ENCODE measurements at places on chromosomes 6 and 20. TPM values are rescaled to one million over a fixed set of nuclear protein-coding genes. Genes with fewer than 3 reads are reported as not detected.

The IL17F gene
- polyA plus RNA-seq, result 0.20 TPM

- no peak for DNase-seq
- no peaks in the 10 kb centered on the region for H3K36me3 ChIP-seq
- H3K27me3 ChIP-seq, result no peaks in the 10 kb centered on the region
- H3K27ac ChIP-seq, result no peak overlapping the region
- peaks cover 24% of the 10 kb centered on the region for H3K4me1 ChIP-seq
- H3K4me3 ChIP-seq, result no peak overlapping the region
Measured at GRCh38 chr20:63567136-63567385, 7.0 kb downstream of the HELZ2 start.

DNA sequence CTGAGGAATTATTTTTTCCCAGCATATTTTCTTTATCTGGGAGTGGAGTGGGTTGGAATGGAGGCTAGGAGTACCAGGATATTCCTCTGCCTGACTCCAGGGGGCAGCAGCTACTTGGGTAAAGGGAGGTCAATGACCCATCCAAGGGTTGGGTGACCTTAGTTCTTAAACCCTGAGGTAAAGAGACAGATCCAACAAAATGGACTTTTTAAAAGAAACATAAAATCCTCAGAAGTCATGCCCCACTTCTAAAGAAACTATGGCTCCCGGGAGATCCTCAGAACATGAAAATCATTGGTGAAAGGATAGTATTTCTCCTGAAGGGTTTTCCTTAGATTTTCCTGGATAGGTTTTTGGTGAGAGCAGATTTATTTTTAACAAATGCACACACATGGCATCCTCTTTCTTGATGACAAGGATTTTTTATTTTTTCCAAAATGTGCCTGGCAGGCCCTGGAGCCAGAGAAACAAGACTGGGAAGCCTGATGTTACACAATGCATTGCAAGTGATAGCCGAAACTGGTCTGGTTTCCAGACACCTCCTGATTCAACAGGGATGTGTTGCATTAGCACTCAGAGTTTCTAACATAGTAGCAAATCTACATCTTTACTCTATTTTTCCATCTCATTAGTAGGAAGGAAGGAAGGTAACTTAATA, 240.9 kb upstream of the BTBD3 start:
- H3K27me3 ChIP-seq, result no peaks in the 10 kb centered on the region
- H3K36me3 ChIP-seq, result no peaks in the 10 kb centered on the region
- no peaks in the 10 kb centered on the region for H3K4me1 ChIP-seq

DNA sequence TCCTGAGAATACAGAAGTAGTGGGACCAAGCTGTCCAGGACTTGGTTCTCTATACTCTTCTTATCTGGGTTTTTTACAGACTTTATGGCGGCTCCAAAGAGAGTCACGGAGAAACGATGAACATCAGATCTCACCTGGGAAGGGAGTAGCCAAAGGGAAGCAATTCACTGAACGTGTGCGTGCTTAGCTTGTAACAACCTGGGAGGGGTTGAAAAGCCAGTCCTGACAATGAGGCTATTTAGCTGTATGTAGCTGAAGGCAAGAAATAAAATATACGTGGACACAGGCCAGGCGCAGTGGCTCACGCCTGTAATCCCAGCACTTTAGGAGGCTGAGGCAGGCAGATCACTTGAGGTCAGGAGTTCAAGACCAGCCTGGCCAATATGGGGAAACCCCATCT, 18.2 kb upstream of the RBL1 start:
- H3K36me3 ChIP-seq, result no peaks in the 10 kb centered on the region
- DNase-seq, result no peak
- H3K4me1 ChIP-seq, result no peaks in the 10 kb centered on the region
- no peak overlapping the region for H3K4me3 ChIP-seq
- no peaks in the 10 kb centered on the region for H3K27me3 ChIP-seq
- no peak overlapping the region for H3K27ac ChIP-seq

GRCh38 chr6:28089054-28089453, 8.7 kb downstream of the ZNF165 start:
- DNase-seq, result no peak
- H3K4me3 ChIP-seq, result no peak overlapping the region
- H3K36me3 ChIP-seq, result no peaks in the 10 kb centered on the region
- H3K27me3 ChIP-seq, result no peaks in the 10 kb centered on the region
- H3K27ac ChIP-seq, result no peak overlapping the region

GRCh38 chr6:40744835-40745234, 157.7 kb upstream of the LRFN2 start:
- H3K4me1 ChIP-seq, result no peaks in the 10 kb centered on the region
- H3K4me3 ChIP-seq, result no peak overlapping the region
- no peaks in the 10 kb centered on the region for H3K36me3 ChIP-seq
- H3K27me3 ChIP-seq, result no peaks in the 10 kb centered on the region
- no peak for DNase-seq

GRCh38 chr6:128605961-128606360, 85.6 kb upstream of the PTPRK start:
- H3K4me1 ChIP-seq, result no peaks in the 10 kb centered on the region
- no peak overlapping the region for H3K27ac ChIP-seq
- no peak overlapping the region for H3K4me3 ChIP-seq
- H3K36me3 ChIP-seq, result no peaks in the 10 kb centered on the region

The REM1 gene
- not detected for polyA plus RNA-seq

The PLG gene
- 3.8 TPM for polyA plus RNA-seq

The KCNK15 gene
- not detected for polyA plus RNA-seq

- H3K27me3 ChIP-seq, result no peaks in the 10 kb centered on the region
- H3K27ac ChIP-seq, result no peak overlapping the region
- no peak for DNase-seq
Measured at GRCh38 chr6:157879873-157880254, 56.8 kb downstream of the SNX9 start.

DNA sequence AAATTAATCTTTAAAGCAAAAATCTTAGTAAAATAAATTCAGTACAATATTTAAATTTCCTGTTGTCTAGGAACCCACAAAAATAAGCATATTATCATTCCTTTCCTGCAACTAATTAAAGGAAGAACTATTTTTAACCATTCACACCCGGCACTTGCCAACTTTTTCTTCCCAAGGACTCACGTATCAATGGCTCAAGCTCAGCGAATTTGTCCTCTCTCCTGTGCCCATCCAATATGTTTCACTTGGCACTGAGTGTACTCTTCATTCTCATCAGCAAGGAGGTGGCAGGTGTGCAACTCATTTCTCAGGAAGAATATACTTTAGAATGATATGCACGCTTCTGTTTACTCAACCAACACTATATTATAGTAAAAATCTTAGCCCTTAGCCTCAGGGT, 419.4 kb downstream of the C6orf118 start:
- H3K4me1 ChIP-seq, result no peaks in the 10 kb centered on the region
- H3K36me3 ChIP-seq, result no peaks in the 10 kb centered on the region
- no peak for DNase-seq
- H3K4me3 ChIP-seq, result no peak overlapping the region
- no peak overlapping the region for H3K27ac ChIP-seq
- no peaks in the 10 kb centered on the region for H3K27me3 ChIP-seq

- H3K27ac ChIP-seq, result no peak overlapping the region
- no peaks in the 10 kb centered on the region for H3K36me3 ChIP-seq
- no peak overlapping the region for H3K4me3 ChIP-seq
- H3K4me1 ChIP-seq, result no peaks in the 10 kb centered on the region
- no peaks in the 10 kb centered on the region for H3K27me3 ChIP-seq
Measured at GRCh38 chr6:108421366-108421765, 126.5 kb downstream of the AFG1L start.

The TGM3 gene
- polyA plus RNA-seq, result not detected

- no peak overlapping the region for H3K27ac ChIP-seq
- DNase-seq, result no peak
- no peaks in the 10 kb centered on the region for H3K4me1 ChIP-seq
- H3K36me3 ChIP-seq, result no peaks in the 10 kb centered on the region
Measured at GRCh38 chr6:86251106-86251505, 608.4 kb upstream of the SYNCRIP start.

- H3K4me1 ChIP-seq, result peaks cover 8% of the 10 kb centered on the region
- DNase-seq, result no peak
- H3K36me3 ChIP-seq, result no peaks in the 10 kb centered on the region
Measured at GRCh38 chr20:36116807-36117441, 37.6 kb upstream of the EPB41L1 start.

The FYN gene
- polyA plus RNA-seq, result 46.9 TPM

GRCh38 chr20:47764154-47764733, 21.0 kb downstream of the SULF2 start:
- H3K4me3 ChIP-seq, result no peak overlapping the region
- peaks cover 5% of the 10 kb centered on the region for H3K4me1 ChIP-seq
- no peak overlapping the region for H3K27ac ChIP-seq
- no peaks in the 10 kb centered on the region for H3K36me3 ChIP-seq
- H3K27me3 ChIP-seq, result peaks cover 2% of the 10 kb centered on the region

DNA sequence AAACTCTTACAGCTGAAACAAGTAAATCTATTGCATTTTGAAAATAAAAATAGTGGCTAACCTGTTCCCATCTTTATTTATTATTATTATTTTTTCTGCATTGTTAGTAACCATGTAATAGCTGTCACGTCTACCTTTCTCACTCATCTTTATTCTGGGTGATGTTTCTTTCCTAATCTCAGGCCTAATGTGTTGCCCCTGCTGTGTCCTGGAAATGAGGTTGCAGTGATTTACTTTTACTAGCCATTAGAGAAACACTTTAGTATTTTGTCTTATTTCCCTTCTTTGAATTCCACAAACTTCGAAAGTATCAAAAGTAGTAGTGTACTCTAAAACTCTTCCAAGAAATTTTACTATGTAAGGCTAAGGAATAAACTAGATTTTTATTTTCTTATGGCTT, 546.9 kb downstream of the GRIK2 start:
- H3K36me3 ChIP-seq, result no peaks in the 10 kb centered on the region
- no peak for DNase-seq
- H3K27me3 ChIP-seq, result no peaks in the 10 kb centered on the region
- no peak overlapping the region for H3K27ac ChIP-seq

DNA sequence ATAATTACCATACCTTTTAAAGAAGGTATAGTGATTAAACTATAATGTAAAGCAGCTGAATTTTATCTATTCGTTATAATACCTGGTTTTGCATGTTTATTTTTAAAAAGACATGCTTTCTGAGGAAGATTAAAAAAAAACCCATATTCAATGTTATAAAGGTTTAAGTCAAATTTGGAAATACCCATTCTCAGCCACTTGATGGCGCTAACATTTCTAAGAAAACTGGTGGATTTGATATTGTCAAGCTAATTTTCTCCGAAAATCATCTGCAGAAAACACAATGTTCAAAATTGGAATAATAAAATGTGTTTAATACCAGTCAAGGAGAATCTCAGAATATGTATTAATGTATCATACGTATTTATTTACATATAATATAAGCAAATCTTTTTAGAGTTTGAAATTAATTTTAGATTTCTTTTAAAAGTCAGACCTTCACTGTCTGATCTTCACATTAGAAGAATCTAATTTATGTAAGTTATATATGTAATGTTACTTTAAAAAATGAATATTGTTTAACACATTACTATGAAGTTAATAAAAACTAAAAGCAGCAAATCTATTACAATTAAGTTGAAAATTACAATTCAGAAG, 35.0 kb downstream of the SHPRH start:
- H3K4me1 ChIP-seq, result no peaks in the 10 kb centered on the region
- H3K4me3 ChIP-seq, result no peak overlapping the region
- no peak for DNase-seq
- no peak overlapping the region for H3K27ac ChIP-seq
- H3K27me3 ChIP-seq, result no peaks in the 10 kb centered on the region

The L3MBTL1 gene
- 2.7 TPM for polyA plus RNA-seq

- H3K4me3 ChIP-seq, result no peak overlapping the region
- DNase-seq, result peak; percentile 0
- no peaks in the 10 kb centered on the region for H3K4me1 ChIP-seq
- no peak overlapping the region for H3K27ac ChIP-seq
- H3K36me3 ChIP-seq, result no peaks in the 10 kb centered on the region
Measured at GRCh38 chr6:78713564-78713963, 153.8 kb upstream of the IRAK1BP1 start.

- H3K27ac ChIP-seq, result no peak overlapping the region
- H3K4me3 ChIP-seq, result no peak overlapping the region
- DNase-seq, result peak; percentile 15
- H3K36me3 ChIP-seq, result no peaks in the 10 kb centered on the region
- no peaks in the 10 kb centered on the region for H3K27me3 ChIP-seq
Measured at GRCh38 chr6:154981079-154981870, 13.8 kb upstream of the TIAM2 start.

- no peaks in the 10 kb centered on the region for H3K4me1 ChIP-seq
- no peak overlapping the region for H3K27ac ChIP-seq
- no peak for DNase-seq
- no peaks in the 10 kb centered on the region for H3K36me3 ChIP-seq
Measured at GRCh38 chr6:4687989-4688947, 87.9 kb upstream of the CDYL start.

- no peak overlapping the region for H3K4me3 ChIP-seq
- peaks cover 1% of the 10 kb centered on the region for H3K27me3 ChIP-seq
- no peak for DNase-seq
- H3K36me3 ChIP-seq, result no peaks in the 10 kb centered on the region
- H3K27ac ChIP-seq, result no peak overlapping the region
Measured at GRCh38 chr6:130766239-130767144, 60.7 kb upstream of the SMLR1 start.

DNA sequence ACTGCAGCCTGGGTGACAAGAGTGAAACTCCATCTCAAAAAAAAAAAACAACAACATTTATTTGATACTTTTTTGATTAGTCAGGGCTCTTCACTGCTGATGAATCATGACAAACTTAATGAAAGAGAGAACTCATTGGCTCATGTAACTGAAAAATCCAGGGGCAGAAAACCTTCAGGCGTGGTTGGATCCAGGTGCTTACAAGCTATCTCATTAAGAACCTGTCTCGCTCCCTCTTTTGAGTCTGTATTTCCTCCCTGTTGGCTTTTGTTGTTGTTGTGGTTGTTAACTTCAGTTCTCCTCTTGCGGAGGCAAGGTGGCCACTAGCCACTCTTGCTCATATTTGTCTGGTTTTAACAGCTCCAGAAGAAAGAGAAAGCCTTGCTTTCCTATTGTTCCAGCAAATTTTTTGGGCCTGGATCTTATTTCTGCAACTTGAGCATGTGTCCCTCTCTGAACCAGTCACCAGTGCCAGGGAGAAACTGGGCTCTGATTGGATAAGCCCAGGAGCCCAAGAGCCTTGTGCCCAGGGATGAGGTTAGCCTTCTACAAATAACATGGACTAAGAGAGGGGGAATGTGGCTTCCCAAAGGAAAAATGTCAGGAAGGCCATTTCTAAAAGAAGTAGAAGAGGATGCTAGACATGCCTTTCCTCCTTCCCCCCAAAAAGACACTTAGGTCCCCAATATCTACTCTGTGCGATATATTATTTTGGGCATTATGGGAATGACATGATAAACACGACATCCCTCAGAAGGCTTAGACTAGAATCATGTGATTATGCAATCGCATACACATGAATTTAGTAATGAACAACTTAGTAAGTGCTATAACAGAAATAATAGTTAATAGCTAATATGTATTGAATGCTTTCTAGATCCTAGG, 64.5 kb downstream of the PHACTR2 start:
- H3K4me1 ChIP-seq, result no peaks in the 10 kb centered on the region
- DNase-seq, result no peak
- no peak overlapping the region for H3K27ac ChIP-seq
- H3K27me3 ChIP-seq, result no peaks in the 10 kb centered on the region
- no peaks in the 10 kb centered on the region for H3K36me3 ChIP-seq

- no peak overlapping the region for H3K4me3 ChIP-seq
- H3K4me1 ChIP-seq, result peaks cover 31% of the 10 kb centered on the region
- peak overlapping the region; percentile 35 for H3K27ac ChIP-seq
- no peak for DNase-seq
- H3K36me3 ChIP-seq, result no peaks in the 10 kb centered on the region
Measured at GRCh38 chr20:32539817-32540675, 45.1 kb downstream of the NOL4L start.

The SLA2 gene
- 0.68 TPM for polyA plus RNA-seq

The COL12A1 gene
- 0.16 TPM for polyA plus RNA-seq

Data from GM12878 (cell line).